ENCODE measurements at places on chromosomes 3 and 15.

DNA sequence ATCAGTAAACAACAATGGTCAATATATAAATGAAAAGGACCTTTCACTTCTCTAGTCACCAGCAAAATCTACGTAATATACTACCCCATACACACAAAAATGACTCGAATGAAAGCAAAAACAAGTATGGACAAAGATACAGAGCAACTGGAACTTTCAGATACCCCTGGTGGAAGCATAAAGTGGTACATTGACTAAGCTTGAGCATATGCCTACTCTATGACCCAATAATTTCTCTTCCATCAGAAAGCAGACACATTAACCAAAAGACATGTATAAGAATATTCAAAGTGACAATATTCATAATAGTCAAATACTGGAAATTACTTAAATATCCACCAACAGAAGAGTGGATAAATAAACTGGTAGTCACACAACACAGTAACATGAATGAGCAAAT is 86.0 kb downstream of the EFL1 start:
- no peak for DNase-seq

DNA sequence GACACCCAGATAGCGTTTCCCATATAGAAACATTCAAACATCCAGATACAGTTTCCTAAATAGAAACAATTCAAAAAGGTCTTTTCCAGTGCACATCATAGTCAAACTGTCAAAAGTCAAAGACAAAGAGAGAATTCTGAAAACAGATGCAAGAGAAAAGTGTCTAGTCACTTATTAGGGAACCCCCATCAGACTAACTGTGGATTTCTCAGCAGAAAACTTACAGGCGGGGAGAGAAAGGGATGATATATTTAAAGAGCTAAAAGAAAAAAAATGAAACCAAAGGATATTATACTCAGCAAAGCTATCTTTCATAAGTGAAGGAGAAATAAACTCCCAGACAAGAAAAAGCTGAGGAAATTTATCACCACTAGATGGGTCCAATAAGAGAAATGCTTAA is 22.3 kb upstream of the CX3CR1 start:
- DNase-seq, result no peak

GRCh38 chr15:57575363-57575762 is 16.3 kb upstream of the MYZAP start:
- no peak for DNase-seq

DNA sequence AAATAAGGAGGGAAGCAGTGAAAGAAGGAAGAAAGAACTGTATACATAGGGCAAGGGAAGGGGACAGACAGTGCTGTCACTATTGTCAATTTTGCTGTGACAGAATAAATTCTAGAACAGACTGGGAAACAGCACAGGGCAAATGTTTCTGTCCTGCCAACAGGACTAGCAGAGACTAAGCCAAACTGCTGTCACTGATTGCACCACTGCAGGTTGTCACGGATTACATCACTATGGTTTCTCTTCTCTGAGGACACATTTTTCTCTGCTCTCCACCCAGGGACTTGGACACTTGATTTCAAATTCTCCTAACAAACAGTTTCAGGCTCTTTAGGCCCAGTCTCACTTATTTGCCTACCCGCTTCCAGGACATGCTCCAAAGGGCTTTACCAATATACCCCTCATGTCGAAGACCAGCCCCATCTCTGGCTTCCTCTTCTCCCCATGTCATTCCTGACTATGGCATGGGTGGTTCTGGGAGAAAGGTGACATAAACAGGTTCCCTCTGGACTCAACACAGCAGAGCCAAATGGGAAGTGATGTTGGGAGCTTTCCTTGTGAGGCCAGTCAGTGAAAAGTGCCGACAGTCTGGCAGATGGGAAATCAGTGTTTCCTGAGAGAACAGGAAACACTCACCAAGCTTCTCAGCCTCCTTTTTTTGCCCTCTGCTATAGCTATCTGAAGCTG is 70.2 kb upstream of the ST3GAL6 start:
- no peak for DNase-seq

GRCh38 chr15:87610366-87610765 is 646.2 kb downstream of the NTRK3 start:
- DNase-seq, result no peak

DNA sequence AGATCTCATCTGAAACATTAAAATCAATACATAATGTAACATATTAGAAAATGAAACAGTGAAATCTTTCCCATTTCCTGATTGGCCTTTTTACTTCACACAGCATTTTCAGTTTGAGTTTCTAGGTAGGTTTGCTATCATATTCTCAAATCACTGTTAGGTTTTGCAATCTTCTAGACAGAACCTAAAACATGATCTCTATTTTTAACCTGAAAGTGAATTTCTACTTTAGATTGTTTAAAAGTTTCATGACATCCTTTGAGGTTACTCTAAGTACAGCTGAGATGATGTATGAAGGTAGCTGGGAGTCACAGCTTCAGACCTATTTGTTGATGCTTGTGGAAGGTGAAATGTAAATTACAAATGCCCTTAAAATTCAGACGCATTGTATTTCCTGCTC is 118.4 kb upstream of the GPR149 start:
- no peak for DNase-seq

GRCh38 chr3:190169877-190170276 is 49.2 kb upstream of the P3H2 start:
- no peak for DNase-seq

DNA sequence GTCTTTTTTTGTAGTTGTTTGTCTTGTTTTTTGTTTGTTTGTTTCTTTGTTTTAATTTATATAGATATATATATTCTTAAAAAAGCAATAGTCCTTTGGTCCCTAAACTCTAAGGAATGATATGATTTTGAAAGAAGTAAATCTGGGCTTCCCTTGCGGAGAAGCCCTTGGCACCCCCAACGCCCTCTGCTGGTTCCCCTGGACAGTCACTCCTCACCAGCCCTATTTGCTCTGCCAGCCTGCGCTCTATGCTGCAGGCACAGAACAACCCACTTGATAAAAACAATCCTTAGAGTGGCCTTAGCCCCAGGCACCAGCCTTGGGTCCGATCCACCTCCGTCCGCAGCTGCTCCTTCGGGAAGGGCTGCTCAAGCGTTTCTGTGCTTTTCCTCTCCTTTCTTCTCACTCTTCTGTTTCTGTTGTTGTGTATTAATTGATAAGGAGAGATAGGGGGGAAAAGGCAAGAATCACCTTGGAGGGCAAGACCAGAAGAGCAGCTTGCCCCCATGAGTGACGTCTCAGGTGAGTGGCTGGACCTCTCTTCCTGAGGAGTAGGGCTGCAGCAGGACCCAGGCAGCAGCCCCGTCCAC is 13.7 kb upstream of the PARP6 start:
- DNase-seq, result no peak

DNA sequence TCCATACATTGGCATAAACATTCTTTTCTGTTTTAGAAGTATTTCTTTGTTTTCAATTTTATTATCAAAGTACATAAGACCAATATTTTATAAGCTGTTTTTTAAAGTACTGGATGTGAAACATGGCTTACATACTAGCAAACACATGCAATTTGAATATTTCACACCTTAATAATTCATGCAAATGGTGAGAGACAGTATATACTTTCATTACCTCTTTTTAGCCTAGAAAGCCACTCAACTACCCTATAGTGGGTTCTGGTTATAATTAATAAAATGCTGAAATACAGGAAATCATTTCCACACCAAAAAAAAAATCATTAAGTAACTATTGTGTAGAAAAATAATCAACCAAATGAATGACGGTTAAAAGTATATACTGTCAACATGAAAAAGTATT is 38.5 kb upstream of the MELTF start:
- DNase-seq, result no peak

- DNase-seq, result peak; percentile 22
These were observed 24.0 kb upstream of the TLE3 start for GRCh38 chr15:70121624-70122302.

DNA sequence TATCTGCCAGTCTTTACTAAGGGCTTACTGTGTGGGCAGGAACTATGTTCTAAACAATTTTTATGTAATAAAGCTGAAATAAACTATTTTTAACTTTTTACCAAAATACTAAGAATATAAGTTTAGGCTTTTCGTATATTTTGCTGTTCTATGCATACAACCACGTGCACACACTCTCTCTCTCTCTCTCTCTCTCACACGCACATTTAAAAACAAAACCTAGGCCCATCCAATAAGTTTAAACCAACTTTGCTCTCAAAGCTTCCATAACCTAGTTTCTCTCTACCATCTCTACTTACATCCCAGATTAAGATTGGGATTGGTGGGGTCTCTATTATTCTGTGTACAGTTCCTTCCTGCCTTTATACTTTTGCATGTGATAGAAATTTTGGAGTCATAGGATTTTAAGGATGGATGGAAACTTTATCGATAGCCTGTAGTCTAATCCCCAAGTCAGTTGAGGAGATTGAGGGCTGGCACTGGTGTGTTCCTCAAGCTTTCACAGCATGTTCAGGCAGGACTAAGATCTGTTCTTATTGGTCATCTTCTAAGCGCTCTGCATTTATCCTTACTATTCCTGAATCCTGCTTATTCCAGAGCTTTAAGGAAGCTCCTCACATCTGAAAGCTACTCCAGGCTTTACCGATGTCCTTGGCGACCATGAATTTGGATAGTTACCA is 1.8 kb downstream of the GPR171 start:
- no peak for DNase-seq

- no peak for DNase-seq
These were observed 85.2 kb upstream of the CHL1 start for GRCh38 chr3:111143-112069.

DNA sequence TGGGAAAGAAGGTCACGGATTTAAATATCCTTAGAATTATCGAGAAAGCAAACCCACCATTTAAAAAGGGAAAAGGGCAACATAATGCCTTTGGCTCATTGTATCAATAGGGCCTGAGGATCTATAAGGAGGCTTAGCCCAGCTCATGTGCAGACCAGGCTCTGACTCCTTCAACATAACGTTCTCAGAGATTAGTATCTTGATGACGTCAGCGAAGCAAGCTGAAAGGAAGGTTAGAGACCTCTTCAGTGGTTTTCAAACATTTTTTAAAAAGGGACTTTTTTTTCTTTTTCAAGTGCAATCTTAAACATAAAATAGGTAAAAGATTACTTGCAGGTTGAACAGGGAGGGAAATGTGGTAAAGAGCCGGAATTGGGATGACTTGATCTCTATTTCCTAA is 463.9 kb upstream of the ADAMTS9 start:
- DNase-seq, result no peak

- DNase-seq, result no peak
These were observed 374.2 kb downstream of the PLCL2 start for GRCh38 chr3:17258823-17259436.

DNA sequence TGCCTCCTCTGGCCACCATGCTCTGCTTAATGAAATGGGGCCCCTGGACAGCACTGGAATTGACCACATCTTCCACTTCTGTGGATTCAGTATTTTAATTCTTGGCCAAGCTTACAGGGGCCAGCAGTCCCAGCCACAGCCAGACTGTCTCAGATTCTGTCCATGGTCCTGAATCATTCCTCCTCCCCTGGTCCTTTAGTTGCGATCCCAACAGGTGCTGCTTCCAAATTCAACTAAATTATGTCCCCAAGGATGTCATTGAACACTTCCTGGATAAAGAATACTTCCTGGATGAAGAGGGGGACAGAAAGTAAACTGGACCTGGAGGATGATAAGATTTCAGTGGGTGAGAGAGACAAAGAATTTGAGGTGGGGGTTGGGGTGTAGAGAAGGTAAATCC is 111.1 kb upstream of the FOXB1 start:
- DNase-seq, result no peak

DNA sequence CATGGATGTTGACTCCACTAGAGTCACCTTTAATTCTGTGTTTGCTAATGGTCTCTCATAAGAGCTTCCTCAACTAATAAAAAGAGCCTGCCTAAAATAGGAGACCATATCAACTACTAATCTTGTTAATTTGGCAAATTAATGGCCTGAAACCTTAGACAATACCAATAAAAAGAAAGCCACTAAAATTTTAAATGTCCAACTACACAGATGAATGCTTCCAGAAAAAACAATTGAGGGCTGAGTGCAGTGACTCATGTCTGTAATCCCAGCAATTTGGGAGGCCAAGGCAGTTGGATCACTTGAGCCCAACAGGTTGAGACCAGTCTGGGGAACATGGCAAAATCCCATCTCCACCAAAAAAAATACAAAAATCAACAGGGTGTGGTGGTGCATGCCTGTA is 230.9 kb downstream of the NSUN3 start:
- DNase-seq, result no peak

GRCh38 chr15:83559310-83559966 is 94.5 kb upstream of the ADAMTSL3 start:
- peak; percentile 13 for DNase-seq

GRCh38 chr3:35383216-35383615 is 256.1 kb upstream of the ARPP21 start:
- no peak for DNase-seq

GRCh38 chr3:69282181-69282580 is 103.7 kb downstream of the FRMD4B start:
- DNase-seq, result no peak

DNA sequence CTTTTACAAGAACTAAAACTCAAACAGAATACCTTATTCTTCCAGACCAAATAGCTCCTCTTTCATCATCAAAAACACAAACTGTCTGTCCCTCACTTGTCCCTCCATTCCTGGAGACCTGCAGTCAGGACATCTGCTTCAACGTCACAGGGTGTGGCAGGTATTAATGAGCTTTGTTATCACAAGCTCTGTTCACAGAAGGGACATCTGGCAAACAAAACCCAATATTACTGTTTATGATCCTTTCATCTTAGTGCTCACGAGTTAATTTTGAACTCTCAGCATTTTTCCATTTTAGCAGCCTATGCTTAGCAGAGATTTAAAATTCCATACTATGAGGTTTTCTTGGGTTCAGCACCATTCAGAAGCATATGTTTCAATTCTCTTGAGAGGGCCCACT is 32.9 kb downstream of the AP3S2 start:
- peak; percentile 19 for DNase-seq

DNA sequence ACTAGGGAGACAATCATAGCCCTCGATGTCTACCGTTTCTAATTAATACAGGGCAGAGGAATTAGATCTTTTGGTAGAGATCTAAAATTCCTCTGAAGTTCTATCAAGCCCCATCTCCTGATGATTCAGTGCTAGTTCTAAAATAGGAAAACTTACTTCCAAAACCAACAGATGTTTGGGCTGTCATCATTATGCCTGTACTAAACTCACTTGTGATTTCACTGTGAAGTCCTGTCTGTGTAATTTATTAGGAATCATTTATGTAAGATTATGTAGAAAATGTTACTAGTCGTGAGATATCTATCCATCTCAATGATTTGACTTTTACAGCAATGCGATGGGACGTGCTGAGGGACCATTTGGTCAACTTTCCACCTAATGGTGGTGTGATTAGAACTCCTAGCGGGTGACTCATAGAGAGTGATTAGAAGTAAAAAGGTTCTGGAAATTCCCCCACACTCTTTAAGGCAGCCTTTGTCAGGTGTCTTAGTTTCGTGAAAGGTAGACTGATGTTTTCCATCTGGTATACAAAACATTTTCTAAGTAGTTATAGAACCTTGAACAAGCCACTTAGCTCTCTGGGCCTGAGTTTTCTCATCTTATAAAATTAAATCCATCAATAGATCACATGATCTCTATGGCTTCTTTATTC is 34.2 kb downstream of the LIPC start:
- no peak for DNase-seq

DNA sequence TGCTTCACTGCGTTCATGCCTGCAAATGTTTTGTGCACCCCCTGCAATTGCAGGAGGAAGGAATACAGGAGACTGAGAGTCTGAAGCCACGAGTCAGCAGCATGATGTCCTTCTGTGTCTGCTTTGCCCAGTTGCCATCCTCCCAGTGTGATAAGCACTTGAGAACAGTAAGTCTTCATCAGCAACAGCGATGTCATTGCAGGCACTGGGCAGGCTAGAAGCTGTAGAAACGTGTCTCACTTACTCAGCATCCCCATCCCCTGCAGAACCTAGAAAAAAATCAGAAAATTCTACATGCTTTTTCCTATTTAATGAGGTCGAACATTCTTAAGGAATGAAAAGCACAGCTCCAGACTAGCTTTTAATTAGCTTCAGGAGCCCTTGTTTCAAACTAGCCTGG is 156.5 kb upstream of the LPP start:
- DNase-seq, result no peak

Data from NCI-H2171 (cell line).